GM04504 (cell line): ENCODE measurements at places on chromosomes 13 and 19.

GRCh38 chr19:46954993-46955812 is 64.4 kb upstream of the NPAS1 start:
- DNase-seq, result no peak

DNA sequence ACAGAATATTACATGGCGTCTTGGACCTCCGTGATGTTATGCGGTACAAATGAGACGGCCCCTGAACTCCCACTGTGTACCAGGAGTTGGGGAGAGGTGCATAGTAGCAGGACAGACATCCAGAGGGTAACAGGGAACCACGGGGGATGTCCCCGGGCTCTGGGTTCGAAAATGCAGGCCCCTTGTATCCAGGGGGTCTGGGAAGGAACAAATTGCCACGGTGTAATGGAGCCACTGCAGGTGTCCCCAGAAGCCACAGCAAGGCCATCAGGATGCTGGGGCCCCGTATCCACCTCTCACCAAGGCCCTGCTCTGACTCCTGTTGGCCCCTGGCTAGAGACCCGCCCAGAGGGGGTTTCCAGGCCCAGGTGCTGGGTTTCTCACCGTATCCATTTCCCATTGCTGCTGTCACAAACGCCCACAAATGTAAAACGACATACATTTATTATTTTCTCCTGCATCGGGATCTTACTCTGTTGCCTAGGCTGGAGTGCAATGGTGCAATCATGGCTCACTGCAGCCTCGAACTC is 77.8 kb downstream of the INSR start:
- no peak for DNase-seq

DNA sequence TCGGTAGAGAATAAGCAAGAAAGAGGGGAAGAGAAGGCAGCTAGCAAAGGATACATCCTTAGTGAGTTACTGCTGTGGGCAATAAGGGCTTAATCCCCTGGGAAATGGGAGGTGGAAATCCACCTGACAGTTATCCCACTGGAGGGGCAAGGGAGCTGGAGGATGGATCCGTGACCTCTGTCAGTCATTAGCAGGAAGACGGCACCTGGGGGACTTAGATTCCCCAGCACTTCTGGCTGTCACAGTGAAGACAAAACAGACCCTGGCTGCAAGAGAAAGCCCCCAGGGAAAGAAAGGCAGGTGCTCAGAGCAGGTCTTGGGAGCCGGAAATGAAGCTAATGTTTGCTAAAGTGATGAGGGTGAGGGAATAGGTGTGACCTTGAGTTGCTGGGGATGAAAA is 70.4 kb upstream of the MRI1 start:
- DNase-seq, result no peak

DNA sequence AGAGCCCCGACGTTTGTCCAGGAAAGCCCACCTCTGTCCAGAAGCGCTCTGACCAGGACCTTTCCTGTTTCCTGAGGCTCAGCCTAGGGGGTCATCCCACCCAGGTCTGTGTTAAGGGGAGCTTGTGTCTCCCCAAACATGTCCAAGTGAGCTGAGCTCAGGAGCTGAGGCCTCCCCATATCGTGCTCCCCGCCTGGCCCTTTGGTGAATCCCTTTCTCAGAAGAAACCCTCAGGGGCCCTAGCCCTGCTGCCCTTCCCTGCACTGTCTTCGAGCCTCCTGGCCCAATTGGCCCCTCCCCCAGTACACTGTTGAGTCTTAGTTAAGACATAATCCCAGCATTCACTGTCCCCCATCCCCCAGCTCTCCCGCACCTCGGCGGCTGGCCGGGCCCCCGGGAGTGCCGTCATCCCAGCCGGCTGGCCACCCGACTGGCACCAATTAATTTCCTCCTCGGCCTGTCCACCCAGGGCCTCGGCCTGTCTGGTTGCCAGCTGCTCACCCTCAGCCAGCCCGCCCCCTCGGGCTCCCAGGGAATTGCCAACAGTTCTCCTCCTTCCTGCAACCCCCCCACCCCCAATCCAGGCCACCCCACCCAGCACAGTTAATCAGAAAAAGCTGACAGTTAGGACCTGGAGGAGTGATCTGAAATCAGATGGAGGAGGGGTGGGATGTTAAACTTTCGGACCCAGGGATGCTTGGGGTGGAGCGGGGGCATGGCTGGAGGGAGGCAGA is 13.6 kb downstream of the IER2 start:
- peak; percentile 72 for DNase-seq

- no peak for DNase-seq
These were observed 477.1 kb upstream of the SPRY2 start for GRCh38 chr13:80817979-80818378.

DNA sequence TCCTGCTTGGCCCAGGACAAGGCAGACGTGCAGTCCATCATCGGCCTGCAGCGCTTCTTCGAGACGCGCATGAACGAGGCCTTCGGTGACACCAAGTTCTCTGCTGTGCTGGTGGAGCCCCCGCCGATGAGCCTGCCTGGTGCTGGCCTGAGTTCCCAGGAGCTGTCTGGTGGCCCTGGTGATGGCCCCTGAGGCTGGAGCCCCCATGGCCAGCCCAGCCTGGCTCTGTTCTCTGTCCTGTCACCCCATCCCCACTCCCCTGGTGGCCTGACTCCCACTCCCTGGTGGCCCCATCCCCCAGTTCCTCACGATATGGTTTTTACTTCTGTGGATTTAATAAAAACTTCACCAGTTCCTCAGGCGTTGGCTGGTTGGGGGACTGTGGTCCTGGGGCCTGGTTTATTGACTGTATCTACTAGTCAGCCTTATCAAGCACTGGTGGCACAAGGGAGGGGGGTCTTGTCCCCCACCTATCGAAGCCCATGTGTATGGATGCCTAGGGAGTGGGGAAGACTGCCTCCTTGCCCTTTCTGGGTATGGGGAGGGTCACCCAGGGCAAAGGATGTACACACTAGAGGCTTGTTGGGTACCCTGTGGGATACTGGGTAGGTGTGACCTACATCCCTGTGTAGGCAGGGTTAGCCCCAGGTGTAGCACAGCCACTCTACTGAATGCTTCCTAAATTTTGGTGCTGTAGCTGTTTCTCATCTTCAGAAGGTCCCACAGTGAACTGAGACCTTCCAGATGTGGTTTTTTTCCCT is 4.4 kb downstream of the CHMP2A start:
- DNase-seq, result no peak

GRCh38 chr13:29850213-29850898 is at the start of gene UBL3:
Gene UBL3 (minus strand): TSS chr13:29850617. CDS start chr13:29849538, 1,079 bp downstream.
- peak; percentile 93 for DNase-seq

GRCh38 chr19:15198951-15199660 is 1.7 kb downstream of the NOTCH3 start:
- DNase-seq, result no peak

- no peak for DNase-seq
These were observed 532.5 kb upstream of the SLC10A2 start for GRCh38 chr13:103598671-103599070.

- DNase-seq, result no peak
These were observed 320.3 kb downstream of the SUCLA2 start for GRCh38 chr13:47680748-47681147.

GRCh38 chr19:27833031-27833430 is 1379.9 kb downstream of the UQCRFS1 start:
- DNase-seq, result no peak

DNA sequence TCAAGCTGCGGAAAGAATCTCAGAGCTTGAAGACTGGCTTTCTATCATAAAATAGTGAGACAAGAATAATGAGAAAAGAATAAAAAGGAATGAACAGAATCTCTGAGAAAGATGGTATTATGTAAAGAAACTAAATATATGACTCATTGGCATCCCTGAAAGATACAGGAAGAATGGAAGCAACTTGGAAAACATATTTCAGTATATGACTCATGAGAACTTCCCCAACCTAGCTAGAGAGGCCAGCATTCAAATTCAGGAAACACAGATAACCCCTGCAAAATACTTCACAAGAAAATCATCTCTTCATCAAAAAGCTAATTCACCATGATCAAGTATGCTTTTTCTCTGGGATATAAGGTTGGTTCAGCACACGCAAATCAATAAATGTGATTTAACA is 2318.0 kb downstream of the PCDH9 start:
- peak; percentile 28 for DNase-seq

- no peak for DNase-seq
These were observed 159.9 kb upstream of the STARD13 start for GRCh38 chr13:33445476-33445875.

DNA sequence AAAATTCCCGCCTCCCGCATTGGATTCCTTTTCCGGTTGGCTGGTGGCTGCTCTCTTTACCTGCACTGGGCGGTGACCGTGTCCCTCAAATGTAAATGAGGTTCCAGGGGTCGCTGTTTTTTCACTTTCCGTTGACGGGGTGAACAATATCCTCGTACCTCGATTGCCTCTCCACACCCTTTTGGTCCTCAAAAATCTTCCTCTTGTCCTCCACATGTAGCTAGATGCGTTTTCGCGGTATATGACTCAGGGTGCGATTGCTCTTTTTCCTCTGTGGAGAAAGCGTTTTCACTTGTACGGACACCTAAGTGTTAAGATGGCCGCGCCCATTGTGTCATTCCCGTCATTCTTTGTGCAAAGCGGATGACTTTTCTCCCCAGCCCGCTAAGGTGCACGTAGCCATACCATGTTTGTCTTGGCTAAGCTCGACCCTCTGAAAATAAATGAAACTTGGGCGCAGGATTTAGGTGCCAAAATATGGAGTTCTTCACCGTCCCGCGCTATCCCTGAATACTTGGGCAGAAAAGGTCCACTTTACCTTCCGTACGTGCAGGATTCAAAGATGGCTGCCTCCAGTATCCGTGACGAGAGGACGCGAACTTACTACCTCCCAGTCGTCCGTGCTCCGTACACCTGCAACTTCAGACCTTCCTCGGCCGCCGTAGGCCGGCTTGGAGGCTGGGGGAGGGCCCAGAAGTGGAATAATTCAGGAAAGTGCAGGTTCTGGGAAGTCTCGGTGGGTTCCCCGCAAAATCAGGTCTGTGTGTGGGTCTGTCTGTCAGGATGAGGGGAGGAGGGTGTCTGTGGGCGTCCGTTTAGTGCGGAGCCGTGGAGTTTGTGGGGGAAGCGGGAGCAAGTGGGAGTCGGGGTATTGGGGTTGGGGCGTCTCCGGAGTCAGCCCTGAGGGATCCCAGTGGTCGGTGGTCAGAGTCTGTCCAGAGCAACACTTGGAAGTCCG is at the start of gene ZNF613:
ZNF613 (plus strand) TSS at position 689 of the 958 bp plus-strand sequence. CDS start 8,749 bp downstream, outside the sequence.
- DNase-seq, result peak; percentile 79

DNA sequence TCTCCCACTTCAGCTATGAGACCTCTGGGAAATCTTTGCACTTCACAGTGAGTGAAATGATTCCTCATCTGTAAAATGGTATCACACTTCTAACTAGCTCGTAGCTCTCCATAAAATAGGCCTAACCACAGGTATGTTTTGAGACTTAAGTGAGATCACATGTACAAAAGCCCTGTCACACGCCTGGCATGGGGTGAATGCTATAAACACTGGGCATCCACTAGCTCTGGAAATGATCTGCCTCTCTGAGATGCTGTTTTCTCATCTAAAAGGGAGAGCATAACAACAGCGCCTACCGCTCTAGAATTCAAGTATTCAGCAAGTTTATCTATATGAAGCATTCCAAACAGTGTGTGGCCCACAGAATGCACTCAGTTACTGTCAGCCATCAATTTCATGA is 2.2 kb downstream of the AKT2 start:
- DNase-seq, result peak; percentile 31

DNA sequence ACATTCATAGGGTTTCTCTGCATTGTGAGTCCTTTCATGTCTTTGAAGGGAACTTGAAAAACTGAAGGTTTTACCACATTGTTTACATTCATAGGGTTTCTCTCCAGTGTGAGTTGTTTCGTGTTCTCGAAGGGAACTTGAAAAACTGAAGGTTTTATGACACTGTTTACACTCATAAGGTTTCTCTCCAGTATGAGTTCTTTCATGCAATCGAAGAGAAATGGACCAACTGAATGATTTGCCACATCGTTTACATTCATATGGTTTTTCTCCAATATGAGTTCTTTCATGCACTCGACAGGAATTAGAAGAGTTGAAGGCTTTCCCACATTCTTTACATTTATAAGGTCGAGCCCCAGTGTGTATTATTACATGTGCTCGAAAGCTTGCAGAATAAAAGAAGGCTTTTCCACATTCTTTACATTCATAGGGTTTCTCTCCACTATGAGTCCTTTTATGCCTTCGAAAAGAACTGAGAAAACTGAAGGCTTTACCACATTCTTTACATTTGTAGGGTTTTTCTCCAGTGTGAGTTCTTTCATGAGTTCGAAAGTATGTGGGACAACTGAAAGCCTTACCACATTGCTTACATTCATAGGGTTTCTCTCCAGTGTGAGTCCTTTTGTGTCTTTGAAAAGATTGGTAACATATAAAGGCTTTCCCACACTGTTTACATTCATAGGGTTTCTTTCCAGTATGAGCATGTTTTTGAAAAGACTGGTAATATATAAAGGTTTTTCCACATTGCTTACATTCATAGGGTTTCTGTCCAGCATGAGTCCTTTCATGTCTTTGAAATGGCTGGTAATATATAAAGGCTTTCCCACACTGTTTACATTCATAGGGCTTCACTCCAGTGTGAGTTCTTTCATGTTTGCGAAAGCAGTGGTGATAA is 20.7 kb downstream of the ZNF14 start:
- no peak for DNase-seq

- peak; percentile 38 for DNase-seq
These were observed 19.5 kb downstream of the NUFIP1 start for GRCh38 chr13:44969551-44970484.

- no peak for DNase-seq
These were observed 7.5 kb upstream of the TSHZ3 start for GRCh38 chr19:31356587-31357314.

DNA sequence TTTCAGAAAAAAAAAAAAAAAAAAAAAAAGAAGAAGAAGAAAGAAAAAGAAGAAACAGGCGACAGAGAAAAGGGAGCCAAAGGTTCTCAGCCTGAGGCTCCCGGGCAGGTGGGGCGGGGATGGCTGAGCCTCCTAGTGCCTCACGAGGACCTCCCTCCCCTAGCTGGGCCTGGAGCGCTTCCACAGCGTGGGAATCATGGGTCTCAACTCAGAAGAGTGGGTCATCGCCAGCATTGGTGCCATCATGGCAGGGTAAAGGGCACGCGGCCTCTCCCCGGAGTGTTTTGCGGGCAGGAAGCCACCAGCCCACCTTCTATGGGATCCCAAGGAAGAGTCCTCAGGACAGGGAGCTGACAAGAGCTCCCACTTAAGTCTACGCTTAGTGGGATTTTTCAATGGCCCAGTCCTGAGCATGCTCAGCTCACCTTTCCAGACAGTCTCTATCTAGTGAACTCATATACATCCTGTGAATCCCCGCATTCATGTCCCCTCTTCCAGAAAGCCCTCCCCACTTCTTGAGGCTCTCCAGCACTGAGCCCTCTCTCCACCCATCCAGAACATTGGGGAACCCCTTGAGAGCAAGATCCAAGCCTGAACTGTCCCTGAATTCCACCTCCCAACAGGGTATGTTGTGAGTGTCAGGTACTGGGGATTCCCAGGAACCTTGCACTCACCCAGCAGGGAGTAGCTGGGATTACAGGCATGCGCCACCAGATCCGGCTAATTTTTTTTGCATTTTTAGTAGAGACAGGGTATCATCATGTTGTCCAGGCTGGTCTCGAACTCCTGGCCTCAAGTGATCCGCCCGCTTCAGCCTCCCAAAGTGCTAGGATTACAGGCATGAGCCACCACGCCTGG is 69.6 kb downstream of the ACSBG2 start:
- DNase-seq, result no peak

GRCh38 chr19:46125447-46125846 is 959 bp upstream of the IGFL3 start:
- DNase-seq, result no peak

- DNase-seq, result no peak
These were observed 79.3 kb upstream of the TEX29 start for GRCh38 chr13:111241006-111241755.
